Sigmoid colon (tissue), 7 donors: ENCODE measurements at places on chromosomes 13 and 19. TPM values are rescaled to one million over a fixed set of nuclear protein-coding genes. Genes with fewer than 3 reads are reported as not detected.
A peak's percentile ranks its signal among the peaks of the same experiment; 100 is the strongest.

The CYP4F8 gene
- not detected for total RNA-seq

The ZNF229 gene
- 3.3 TPM for total RNA-seq

The TSC22D1 gene
- 121 TPM for total RNA-seq

The TTYH1 gene
- total RNA-seq = 5.4 TPM

The VSTM1 gene
- not detected for total RNA-seq

The CABP5 gene
- not detected for total RNA-seq

The SERTAD3 gene
- total RNA-seq = 25.3 TPM

The LILRA1 gene
- 1.1 TPM for total RNA-seq

The ADAMTSL5 gene
- total RNA-seq = 0.71 TPM

The NLRP5 gene
- not detected for total RNA-seq

The DBP gene
- 14.1 TPM for total RNA-seq

The TMEM59L gene
- 0.82 TPM for total RNA-seq

The KIR3DL1 gene
- total RNA-seq = not detected

The FOXA3 gene
- not detected for total RNA-seq

GRCh38 chr13:79392882-79393563, 13.0 kb downstream of the RBM26 start:
- H3K36me3 ChIP-seq = no peaks in the 10 kb centered on the region
- H3K27me3 ChIP-seq = no peaks in the 10 kb centered on the region
- no peaks in the 10 kb centered on the region for H3K4me1 ChIP-seq

GRCh38 chr13:97198753-97199152, 23.4 kb upstream of the MBNL2 start:
- no peak overlapping the region for H3K4me3 ChIP-seq
- no peaks in the 10 kb centered on the region for H3K36me3 ChIP-seq
- no peak for DNase-seq
- H3K4me1 ChIP-seq = peaks cover 4% of the 10 kb centered on the region
- no peak overlapping the region for H3K27ac ChIP-seq

GRCh38 chr13:59425211-59425741, 738.5 kb downstream of the DIAPH3 start:
- H3K4me1 ChIP-seq = no peaks in the 10 kb centered on the region
- no peak overlapping the region for H3K27ac ChIP-seq
- DNase-seq = no peak
- no peak overlapping the region for H3K4me3 ChIP-seq
- no peaks in the 10 kb centered on the region for H3K27me3 ChIP-seq

- H3K4me3 ChIP-seq = no peak overlapping the region
- DNase-seq = peak; percentile 47
- H3K4me1 ChIP-seq = peaks cover 27% of the 10 kb centered on the region
- H3K27ac ChIP-seq = no peak overlapping the region
- no peaks in the 10 kb centered on the region for H3K27me3 ChIP-seq
Observed at GRCh38 chr13:26498656-26499601, 58.6 kb upstream of the WASF3 start.

DNA sequence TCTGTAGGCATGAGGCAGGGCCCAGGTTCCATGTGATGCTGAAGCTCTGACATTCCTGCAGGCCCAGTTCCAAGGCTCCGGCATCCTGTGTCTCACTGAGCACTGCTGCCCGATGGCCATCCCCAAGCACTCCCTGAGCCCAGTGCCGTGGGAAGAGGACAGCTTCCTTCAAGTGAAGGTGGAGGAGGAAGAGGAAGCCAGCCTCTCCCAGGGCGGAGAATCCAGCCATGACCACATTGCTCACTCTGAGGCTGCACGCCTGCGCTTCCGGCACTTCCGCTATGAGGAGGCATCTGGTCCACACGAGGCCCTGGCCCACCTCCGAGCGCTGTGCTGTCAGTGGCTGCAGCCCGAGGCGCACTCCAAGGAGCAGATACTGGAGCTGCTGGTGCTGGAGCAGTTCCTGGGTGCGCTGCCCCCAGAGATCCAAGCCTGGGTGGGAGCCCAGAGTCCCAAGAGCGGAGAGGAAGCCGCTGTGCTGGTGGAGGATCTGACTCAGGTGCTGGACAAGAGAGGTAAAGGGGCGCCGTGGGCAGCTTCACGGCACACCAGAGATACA, 8.0 kb downstream of the ZSCAN22 start:
- no peaks in the 10 kb centered on the region for H3K27me3 ChIP-seq
- H3K4me3 ChIP-seq = no peak overlapping the region
- no peaks in the 10 kb centered on the region for H3K4me1 ChIP-seq
- no peak overlapping the region for H3K27ac ChIP-seq
- no peak for DNase-seq

DNA sequence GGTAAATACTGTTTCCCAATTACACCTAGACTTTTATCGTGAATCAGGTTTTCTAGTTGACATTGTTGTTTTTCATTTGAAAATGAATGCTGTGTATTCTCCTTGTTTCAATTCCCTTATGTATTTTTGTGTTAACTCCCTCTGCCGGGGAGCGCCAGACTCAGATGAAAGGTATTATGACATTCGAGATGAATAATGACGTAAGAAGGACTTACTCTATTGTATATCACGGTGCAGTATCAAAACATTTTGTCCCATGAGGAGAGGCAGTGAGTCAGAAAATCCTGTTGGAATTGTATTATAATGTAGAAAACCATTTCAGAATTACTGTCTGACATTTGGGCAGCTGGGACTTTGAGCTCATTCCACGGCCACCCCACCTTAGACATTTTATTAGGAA, 61.6 kb downstream of the LRCH1 start:
- peak overlapping the region; percentile 87 for H3K27ac ChIP-seq
- no peak overlapping the region for H3K4me3 ChIP-seq
- no peaks in the 10 kb centered on the region for H3K36me3 ChIP-seq
- no peaks in the 10 kb centered on the region for H3K4me1 ChIP-seq
- DNase-seq = no peak

GRCh38 chr13:56561327-56561726, 579.4 kb upstream of the PRR20A start:
- no peak overlapping the region for H3K4me3 ChIP-seq
- no peak for DNase-seq
- H3K27ac ChIP-seq = no peak overlapping the region
- no peaks in the 10 kb centered on the region for H3K27me3 ChIP-seq
- H3K4me1 ChIP-seq = no peaks in the 10 kb centered on the region
- no peaks in the 10 kb centered on the region for H3K36me3 ChIP-seq

DNA sequence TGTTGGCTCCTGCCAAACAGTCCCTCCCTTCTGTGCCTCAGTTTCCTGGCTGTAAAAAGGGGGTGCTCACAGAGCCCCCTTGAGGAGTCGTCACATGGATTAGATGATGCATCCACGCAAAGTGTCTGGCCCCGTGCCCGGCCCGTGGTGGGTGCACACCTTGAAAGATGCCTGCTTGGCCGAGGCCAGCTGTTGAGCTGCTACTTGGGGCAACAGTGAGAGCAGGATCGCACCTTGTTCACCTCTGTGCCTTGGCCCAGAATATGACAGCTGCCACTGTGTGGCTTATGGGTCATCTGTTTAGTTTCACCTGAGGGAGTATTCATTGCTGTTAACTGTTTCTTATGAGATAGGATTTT, 17.7 kb downstream of the CRTC1 start:
- no peak for DNase-seq
- peaks cover 21% of the 10 kb centered on the region for H3K4me1 ChIP-seq
- H3K27ac ChIP-seq = peak overlapping the region; percentile 76

DNA sequence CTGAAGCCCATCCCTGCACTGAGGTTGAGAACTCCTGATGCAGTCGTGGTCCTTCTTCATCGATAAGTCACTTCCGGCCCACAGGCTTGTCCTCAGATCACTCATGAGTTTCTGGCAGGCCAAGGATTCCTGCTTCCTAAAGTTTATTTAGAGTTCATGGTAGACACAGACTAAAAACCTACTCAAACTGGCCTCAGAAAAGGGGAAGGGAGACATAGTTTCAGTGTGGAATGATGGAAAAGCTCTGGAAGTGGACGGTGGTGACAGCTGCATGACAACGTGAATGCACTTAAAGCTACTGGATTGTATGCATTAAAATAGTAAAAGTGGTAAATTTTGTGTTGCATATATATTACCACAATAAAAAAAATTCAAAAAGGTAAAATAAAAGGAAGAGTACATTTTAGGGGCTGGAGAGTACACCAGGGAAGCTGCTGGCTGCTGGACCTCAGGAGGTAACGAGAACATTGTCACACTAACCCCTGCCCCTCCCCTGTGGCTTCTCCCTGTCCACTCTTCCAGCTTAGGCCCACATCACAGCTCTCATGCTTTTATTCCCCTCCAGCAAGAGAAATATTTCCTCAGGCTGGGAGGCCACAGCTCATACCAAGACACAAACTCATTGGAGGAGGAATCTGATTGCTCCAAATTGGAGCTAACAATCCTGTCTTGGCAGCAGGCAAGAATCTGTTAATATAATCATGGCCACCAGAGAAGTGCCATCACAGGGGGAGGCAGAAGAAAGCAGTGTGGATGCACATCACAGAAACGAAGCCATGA, 741.0 kb downstream of the UQCRFS1 start:
- no peaks in the 10 kb centered on the region for H3K36me3 ChIP-seq
- peak; percentile 22 for DNase-seq
- H3K4me1 ChIP-seq = no peaks in the 10 kb centered on the region

DNA sequence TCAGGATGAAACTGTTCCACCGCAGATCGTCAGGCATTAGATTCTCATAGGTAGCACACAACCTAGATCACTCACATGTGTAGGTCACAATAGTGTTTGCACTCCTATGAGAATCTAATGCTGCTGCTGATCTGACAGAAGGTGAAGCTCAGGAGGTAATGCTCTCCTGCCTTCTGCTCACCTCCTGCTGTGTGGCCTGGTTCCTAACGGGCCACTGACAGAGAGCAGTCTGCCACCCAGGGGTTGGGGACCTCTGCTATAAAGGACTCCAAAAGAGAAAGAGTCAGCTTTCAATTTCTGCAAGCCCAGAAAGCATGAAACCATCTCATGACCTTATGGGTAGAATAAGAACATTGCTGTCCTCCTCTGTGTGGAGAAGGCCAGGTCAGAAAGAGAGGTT, 43.5 kb upstream of the PCCA start:
- H3K27me3 ChIP-seq = no peaks in the 10 kb centered on the region
- no peak for DNase-seq
- no peak overlapping the region for H3K27ac ChIP-seq
- H3K36me3 ChIP-seq = no peaks in the 10 kb centered on the region
- H3K4me3 ChIP-seq = no peak overlapping the region
- no peaks in the 10 kb centered on the region for H3K4me1 ChIP-seq

DNA sequence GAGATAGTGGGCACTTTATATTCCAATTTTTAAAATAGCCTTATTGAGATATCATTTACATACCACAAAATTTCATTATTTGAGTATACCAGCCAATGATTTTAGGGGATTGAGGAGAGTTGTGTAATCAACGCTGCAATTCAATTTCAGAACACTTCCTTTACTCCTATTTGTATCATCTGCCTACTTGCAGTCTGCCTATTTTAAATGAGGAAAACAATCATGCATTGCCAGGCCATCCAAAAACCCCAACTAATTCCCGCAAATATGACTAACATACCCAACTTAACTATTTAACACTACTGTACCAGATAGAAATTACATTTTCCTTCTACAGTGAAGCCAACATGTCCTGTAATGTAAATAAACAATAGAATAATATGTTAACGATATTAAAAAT, 26.7 kb downstream of the CAB39L start:
- no peaks in the 10 kb centered on the region for H3K36me3 ChIP-seq
- no peak for DNase-seq
- no peak overlapping the region for H3K4me3 ChIP-seq
- H3K27ac ChIP-seq = no peak overlapping the region
- no peaks in the 10 kb centered on the region for H3K27me3 ChIP-seq
- no peaks in the 10 kb centered on the region for H3K4me1 ChIP-seq

GRCh38 chr13:99985886-99986527, 4.4 kb downstream of the ZIC2 start:
- no peak overlapping the region for H3K27ac ChIP-seq
- H3K36me3 ChIP-seq = no peaks in the 10 kb centered on the region
- no peak for DNase-seq
- H3K4me1 ChIP-seq = peaks cover 45% of the 10 kb centered on the region

DNA sequence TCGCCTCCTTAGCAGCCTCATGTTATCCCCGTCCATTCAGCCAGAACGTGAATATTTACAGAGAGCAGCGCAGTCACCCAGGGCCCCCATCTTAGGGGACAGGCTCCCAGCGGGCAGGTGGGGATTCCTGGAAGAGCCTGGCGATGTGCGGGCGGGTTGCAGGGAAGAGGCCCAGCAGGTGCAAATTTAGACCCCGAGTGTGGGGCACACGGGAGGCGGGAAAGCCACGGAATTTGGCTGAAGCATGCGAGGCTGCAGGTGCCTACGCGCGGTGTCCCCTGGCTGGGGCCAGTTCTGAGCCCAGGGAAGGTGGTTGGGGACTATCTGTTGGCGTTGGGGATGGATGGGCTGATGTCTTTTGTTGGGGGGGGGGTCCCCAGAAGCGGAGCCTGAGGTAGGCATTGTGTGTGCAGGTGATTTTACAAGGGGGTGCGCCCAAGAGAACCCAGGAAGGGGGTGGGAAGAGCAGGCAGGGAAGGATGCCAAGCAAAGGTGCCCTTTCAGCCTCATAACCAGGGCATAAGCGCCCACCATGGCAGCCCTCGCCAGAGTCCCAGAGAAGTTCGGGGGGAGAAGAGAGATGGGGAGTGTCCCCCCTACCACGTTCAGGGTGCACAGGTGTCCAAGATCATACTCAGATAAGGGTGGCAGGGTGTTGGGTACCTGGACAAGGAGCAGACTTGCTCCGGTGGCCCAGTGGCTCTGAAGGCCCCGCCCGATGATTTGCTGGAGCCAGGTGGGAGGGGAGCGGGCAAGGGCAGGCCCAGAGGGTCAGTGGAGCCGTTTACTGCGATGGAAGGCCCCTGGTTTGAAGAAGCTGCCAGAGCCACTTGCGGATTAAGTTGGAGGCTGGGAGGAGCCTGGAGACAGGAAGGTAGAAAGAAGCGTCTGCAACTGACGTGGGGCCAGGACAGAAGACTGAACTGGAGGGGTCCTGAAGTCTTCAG, 1.2 kb downstream of the TPGS1 start:
- H3K27ac ChIP-seq = no peak overlapping the region
- H3K4me1 ChIP-seq = peaks cover 42% of the 10 kb centered on the region
- no peaks in the 10 kb centered on the region for H3K36me3 ChIP-seq
- H3K27me3 ChIP-seq = no peaks in the 10 kb centered on the region

GRCh38 chr13:109706015-109706715, 80.2 kb downstream of the IRS2 start:
- H3K36me3 ChIP-seq = no peaks in the 10 kb centered on the region
- no peaks in the 10 kb centered on the region for H3K4me1 ChIP-seq
- no peak for DNase-seq
- no peaks in the 10 kb centered on the region for H3K27me3 ChIP-seq
- H3K27ac ChIP-seq = no peak overlapping the region

GRCh38 chr19:18274781-18275356, 617 bp upstream of the IQCN start:
- H3K4me1 ChIP-seq = peaks cover 64% of the 10 kb centered on the region
- H3K36me3 ChIP-seq = peaks cover 11% of the 10 kb centered on the region
- DNase-seq = peak; percentile 96
- no peak overlapping the region for H3K4me3 ChIP-seq
- H3K27me3 ChIP-seq = no peaks in the 10 kb centered on the region

- no peaks in the 10 kb centered on the region for H3K27me3 ChIP-seq
- no peak overlapping the region for H3K27ac ChIP-seq
- no peak overlapping the region for H3K4me3 ChIP-seq
- no peak for DNase-seq
Observed at GRCh38 chr13:84896128-84896527, 903.1 kb downstream of the SLITRK6 start.
